ENCODE measurements at places on chromosomes 5 and 9.
A peak's percentile ranks its signal among the peaks of the same experiment; 100 is the strongest.

DNA sequence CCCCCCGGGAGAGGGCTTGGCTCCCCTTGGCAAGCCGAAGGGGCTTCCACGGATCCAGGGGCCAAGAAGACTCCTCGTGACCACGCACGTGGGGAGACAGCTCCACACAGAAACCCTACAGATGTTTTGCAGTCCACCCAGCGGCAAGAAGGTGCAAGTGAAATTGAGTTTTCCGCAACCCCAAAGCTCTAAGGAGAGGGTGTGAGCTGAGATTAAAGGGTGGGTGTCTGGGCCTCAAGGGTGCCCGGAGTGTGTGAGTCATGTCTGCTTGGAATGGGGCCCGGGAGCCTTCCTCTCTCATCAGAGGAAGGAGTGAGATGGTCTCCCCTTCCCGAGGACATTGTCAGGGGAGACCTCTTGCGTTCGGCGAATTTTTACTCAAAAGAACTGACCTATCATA lies 79.1 kb downstream of the OLFM1 start:
- DNase-seq = no peak

DNA sequence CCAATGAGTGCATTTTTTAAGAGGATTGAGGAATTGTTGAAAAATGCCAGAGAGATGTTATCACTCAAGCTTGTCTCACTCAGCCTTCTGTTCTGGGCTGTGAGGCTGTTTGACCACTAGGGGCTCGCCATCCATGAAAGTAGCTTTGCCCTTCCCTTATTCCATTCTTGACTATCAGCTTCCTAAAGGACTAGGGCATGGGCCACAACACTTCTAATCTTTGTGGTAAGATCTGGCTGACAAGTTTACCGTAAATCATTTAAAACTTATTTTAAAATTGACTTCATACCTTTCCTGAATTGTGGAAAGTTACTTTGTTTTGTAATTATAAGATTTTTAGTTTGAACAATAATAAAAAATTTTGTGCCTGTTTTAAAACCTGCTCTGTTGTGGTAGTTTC lies 49.5 kb downstream of the TJP2 start:
- DNase-seq = no peak

DNA sequence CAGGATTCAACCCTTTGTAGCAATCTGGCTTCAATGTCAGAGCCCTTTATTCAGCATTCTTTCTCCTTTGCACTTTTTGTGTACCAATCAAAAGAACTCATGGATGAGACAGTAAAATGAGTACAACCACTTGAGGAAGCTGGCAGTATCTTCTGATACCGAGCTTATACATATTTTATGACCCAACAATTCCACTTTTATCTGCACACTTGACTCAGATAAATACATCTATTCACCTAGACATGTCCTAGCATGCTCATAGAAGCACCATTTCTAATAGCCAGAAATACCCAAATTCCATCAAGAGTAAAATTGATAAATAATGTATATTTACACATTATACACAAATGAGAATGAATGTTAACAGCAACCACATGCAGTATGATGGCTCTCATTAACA lies 111.2 kb upstream of the PTGER4 start:
- DNase-seq = no peak

DNA sequence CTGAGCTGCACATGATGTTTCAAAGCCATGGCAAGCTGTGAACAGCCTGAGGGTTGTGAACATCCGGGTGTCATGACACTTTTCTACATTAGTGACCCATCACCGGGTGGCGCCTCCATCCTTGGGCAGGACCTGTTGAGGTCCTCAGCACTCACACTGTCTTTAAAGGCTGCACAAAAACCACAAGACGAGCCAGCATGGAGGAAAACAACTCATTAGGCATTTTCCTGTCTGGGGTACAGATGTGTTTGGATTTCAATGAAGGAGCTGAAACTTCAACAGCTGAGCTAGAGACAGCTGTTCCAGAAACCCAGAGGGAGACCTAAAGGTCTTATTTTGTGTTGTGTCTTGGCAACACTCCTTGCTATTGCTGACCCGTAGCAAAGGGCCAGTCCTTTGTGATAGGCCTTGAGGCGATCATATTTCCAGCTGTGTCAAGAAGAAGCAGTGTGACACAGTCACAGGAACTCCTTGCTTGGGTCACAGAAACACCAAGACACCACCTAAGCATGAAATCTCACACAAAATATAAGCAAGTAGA lies 151.8 kb upstream of the VLDLR start:
- DNase-seq = peak; percentile 69

DNA sequence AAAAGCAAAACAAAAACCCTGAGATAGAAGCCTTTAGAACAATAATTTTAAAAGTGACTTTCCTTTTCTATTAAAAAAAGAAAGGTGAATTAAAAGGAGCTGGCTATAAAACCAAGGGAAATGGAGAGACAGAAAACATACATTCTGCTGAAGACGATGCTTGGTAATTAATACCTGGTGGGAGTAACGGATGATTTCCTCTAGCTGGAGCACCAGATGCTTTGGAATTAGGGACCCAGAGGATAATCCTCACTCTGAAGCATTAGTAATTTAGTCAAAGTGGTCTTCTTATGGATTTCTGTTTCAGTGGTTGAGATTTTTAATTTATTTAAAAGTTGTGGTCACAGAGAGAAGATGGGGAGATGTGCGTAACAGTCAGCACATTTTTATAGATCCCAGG lies 982.5 kb downstream of the TLE4 start:
- DNase-seq = no peak

DNA sequence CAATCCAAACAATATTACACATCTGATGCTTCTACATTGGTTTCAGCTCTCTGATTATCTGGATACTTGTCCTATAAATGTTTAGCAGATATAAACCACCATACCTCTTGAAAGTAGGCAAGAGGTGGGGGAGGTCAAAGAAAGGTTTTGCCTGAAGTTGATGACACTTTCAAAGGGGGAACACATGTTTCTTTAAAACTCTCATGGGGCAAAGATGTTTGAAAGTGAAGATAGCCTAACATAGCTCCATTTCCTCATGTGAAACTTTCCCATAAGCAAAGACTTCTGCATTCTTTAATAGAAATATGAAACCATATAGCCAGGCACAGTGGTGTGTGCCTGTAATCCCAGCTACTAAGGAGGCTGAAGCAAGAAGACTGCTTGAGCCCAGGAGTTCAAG lies 62.1 kb downstream of the CETN3 start:
- no peak for DNase-seq

DNA sequence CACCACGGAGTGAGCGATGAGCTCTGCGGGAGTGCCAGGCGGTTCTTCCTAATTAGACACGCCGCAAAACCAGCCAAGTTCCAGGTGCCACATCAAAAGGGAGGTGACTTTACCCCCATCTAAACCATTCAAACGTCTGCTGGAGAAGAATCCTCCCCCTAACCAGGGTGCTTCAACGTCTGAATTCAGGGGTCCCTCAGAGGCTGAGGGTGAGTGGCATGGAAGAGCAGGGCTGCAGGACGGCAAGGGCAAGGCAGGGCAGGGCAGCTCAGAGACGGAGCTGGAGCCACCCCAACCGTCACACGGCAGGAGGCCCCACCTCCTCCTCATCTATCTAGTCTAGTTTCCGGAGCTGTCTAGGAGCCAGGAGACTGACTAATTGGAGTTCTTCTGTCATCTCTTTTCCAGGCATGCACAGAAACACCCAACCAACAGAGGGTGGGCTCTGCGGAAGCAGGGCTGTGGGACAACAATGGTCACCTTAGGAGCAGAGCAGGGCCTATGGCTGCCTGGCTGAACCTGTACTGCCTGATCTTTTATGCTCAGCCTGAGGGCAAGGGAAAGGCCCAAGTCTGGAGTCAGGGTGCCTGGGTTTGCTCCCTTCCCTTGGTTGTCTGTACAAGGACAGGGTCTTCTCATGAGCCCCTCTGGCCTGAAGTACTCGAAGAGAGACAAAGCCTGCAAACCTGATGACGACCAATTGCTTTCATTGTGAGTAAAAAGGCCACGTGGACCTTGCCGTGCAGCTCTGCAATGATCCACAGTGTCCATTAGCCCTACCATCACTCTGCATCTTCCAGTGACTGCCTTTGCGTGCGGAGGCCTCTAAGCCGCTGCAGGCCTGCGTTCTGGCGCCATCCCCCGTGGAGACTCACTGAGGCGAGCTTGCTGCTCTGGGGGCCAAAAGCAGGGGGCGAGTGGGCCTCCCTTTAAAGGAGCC lies 81.0 kb upstream of the SLC25A51 start:
- peak; percentile 22 for DNase-seq

GRCh38 chr5:31738199-31738598 lies 99.3 kb downstream of the PDZD2 start:
- no peak for DNase-seq

- no peak for DNase-seq
Measured at GRCh38 chr9:122580360-122580759, 2.8 kb downstream of the OR1L8 start.

- DNase-seq = no peak
Measured at GRCh38 chr5:64451551-64451950, 54.3 kb upstream of the RGS7BP start.

Data from skin of body (tissue), 3 donors.